ENCODE measurements at places on chromosomes 1 and 21.

- DNase-seq = no peak
Observed at GRCh38 chr1:30536530-30536929, 186.9 kb downstream of the MATN1 start.

- DNase-seq = no peak
Observed at GRCh38 chr21:40386294-40386911, 460.6 kb downstream of the DSCAM start.

GRCh38 chr1:13799502-13800283 lies 99.7 kb downstream of the PRDM2 start:
- DNase-seq = no peak

DNA sequence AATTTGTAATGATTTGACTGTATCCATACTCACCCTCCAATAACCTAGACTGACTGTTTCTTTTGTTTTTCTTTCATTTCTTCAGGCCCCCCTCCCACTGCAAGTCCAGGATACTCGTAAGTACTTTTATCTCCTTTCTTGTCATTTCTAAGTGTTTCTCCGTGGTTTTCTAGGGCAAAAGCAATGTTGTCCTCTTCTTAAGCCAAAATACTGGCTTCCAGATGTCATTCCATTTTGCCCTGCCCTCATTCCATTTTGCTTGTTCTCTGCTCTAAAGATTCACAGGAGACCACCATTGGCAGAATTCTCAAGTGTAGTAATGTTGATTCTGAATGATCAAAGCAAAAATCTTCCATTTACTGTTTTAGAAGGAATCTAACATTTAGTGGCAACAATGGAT lies 152.8 kb upstream of the UBE2U start:
- no peak for DNase-seq

DNA sequence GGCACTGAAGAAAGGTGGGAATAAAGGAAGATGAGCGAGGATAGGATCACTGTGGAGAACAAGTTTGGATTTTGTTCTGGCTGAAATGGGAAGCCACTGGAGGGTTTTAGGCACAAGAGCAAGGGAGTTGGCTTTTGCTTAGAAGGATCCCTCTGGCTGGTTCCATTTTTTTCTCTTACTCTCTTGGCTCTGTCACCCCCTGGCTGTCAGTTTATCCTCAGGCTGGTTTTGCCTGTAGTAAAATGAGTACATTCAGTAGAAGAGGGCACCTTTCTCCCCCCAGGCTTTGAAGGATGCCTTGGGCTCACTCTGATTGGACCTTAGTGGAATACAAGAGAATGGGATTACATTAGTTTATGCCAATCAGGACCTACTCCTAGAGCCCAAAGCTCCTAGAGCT lies 17.1 kb downstream of the CACHD1 start:
- no peak for DNase-seq

- no peak for DNase-seq
Observed at GRCh38 chr1:11045428-11046269, 1.4 kb downstream of the MASP2 start.

DNA sequence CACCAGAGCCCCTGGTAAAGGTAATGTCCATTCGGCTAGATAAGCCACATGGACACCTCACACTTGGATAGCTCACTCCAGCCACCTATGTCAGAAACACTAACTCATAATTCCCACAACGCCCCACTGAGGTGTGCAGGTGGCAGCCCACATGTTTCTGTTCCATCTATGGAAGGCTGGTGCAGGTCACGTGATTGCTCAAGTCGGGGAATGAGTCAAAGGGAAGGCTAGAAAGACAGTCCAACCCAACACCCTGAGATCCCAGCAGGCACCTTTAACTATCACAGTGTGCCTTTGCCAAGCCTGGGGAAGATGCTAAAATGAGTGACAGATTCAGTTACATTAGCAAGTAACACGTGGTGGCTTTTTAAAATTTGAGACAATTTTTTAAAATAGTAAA lies 45.3 kb upstream of the KCNE1 start:
- no peak for DNase-seq

- DNase-seq = no peak
Observed at GRCh38 chr1:225409051-225409450, 18.8 kb downstream of the LBR start.
